ENCODE measurements at places on chromosomes 5 and 9. TPM values are rescaled to one million over a fixed set of nuclear protein-coding genes. Genes with fewer than 3 reads are reported as not detected.

GRCh38 chr5:95846554-95847260 lies 24.2 kb upstream of the GLRX start:
- peak; percentile 84 for DNase-seq

- peak; percentile 48 for DNase-seq
These were observed 345.7 kb downstream of the SPATA31D1 start for GRCh38 chr9:82334286-82334685.

DNA sequence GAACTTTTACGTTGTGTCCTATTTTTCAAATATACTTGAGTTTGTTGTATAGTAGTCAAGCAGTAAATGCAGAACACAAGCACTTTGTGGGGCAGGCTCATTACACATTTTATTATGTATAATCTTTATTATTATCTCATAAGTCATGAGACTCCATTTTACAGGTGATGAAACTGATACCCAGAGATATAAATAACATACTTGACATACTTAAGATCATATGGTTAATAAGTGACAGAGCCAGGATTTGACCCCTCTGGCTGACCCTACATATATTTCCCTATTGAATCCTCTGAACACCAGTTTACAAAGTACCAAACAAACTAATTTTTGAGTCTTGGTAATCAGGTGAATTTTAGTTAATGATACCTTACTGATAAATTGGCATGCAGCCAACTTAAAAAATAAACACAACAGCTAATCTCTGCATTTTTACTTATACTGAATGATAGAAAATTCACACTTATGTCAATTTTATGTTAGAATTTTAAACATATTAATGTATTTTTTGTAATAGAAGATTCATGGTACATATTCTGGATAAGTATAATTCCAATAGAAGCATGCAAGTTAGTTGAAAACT lies 305.0 kb upstream of the MEF2C start:
- no peak for DNase-seq

Gene TCERG1
- 32.6 TPM for total RNA-seq

Gene PALM2AKAP2
- 5.0 TPM for total RNA-seq

DNA sequence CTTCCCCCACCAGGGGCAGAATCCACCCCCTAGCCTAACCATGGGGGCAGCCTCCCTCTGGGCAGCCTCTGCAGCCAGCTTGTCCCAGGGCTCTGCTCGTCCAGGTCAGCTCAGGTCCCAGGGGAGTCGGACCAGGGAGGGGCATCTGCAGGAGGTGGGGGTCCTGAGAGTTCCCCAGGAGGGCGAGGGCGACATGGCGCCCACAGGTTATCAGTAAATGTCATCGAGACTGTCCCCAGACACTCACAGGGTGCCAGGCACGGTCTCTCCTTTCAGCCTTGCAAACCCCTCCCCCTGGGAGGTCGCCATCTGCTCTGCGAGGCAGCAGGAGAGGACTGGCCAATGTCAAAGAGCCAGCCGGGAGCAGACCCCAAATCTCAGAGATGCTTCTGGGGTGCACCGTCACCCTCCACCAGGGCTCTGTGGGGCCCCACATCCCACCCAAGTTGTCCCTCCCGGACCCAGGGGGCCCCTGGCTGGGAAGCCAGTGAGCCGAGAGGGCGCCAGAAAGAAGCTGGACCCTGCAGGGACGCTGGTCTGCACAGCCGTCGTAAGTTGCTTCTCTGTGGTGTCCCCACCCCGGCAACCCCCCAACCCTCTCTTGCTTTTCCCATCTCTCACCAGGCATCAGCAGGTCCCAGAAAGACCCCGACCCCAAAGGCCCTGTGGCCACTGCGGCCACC lies 69.3 kb downstream of the NTNG2 start:
- no peak for DNase-seq

Gene HEMGN
- total RNA-seq = not detected
